CD4-positive, alpha-beta T cell treated with Interleukin-1 beta for 1 hour (primary cell): ENCODE measurements at places on chromosomes 1 and 21.

DNA sequence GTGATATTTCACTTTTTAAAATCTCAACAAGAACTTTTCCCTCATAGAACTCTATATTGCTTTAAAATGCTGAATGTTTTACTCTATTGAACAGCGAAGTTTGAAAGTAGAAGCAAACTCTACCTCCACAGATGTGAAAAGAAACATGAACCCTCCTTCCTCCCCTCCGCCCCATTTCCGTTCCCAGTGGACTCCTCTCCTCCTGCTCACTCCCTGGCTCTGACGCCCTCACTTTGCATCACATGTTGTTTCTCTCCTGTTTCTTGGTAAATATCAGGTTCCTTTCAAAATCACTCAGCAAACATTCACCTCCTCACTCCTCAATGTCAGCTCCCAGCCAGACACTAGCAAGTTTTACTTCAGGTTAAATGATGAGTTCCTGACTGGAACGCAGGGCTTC lies 34.6 kb downstream of the KCNH1 start:
- DNase-seq: no peak

- DNase-seq: no peak
Measured at GRCh38 chr21:14243874-14244273, 27.9 kb downstream of the RBM11 start.

GRCh38 chr1:6272452-6272851 lies 11.6 kb upstream of the GPR153 start:
- DNase-seq: no peak

GRCh38 chr1:221704306-221704705 lies 37.6 kb downstream of the DUSP10 start:
- no peak for DNase-seq

GRCh38 chr1:30758785-30759380 lies 1.3 kb upstream of the LAPTM5 start:
- DNase-seq: no peak

DNA sequence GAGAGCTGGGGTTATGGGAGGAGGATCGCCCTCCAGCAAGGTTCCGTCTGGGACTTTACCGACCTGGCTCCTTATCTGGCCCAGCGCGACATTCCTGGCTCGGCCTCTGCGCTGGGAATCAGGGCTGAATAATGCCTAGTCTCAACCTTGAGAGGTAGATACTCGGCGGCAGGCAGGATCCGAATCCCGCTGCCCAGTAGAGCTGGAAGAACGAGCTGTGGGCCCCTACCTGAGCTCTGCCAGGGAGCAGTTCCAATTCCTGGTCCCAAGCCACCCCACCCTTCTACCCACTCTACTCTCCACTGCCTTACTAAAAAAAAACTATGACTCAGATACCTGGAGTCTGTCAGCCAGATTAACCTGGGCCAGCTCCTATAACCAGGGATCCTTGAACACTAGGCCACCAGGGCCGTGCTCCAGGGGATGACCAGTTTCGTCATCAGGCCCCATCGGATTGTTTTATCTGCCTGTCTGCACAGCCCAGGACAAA lies 53.6 kb downstream of the RHBG start:
- DNase-seq: no peak

- no peak for DNase-seq
Measured at GRCh38 chr1:52386458-52386857, 17.8 kb downstream of the ORC1 start.

DNA sequence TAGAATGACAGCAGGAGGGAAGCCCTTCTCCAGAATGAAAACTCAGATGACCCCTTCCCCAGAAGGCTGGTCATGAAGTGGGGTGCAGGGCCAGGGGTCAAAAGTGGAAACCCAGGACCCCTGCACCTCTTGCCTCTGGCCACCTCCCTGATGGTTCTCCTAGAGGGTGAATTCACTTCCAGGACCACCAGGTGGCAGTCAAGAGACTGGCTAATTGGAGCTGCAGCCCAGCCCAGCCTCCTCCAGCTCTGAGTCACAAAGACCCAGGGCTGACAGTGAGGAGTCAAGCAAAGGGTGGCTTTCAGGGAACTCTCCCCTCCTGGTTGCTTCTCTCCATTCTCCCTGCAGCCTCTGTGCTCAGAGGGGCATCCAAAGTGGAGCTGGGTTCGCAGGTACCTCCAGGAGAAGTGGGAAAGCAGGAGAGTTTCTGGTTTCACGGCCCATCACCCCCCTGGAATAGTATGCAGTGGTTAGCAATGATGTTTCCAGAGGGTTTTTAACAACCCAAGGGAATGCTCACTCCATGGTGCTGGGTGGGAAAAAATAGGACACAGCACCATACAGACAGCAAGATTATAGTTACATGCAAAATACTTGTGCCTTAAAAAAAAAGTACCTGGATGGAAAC lies 6.1 kb upstream of the EPHB2 start:
- peak; percentile 63 for DNase-seq

GRCh38 chr1:36988741-36989193 lies 45.5 kb downstream of the GRIK3 start:
- no peak for DNase-seq

DNA sequence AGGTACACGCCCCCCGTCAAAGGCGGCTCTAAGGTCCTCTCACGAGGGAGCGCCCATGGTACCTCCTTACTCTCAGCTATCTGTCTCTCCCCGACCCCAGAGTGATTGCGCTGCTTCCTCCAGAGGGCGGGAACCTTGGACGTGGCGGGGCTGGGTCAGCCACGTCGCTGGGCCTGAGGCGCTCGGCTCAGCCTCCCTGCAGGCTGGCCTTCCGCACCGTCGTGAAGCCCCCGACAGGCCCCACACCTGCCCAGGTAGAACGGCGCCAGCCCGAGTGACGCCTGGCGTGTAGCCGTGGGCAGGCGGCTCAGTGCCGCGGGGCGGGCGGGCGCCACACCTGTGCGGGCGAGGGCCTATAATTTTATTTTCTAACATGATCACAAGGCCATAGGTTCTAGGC lies 122.2 kb upstream of the BEND5 start:
- no peak for DNase-seq

GRCh38 chr1:166164995-166165660 lies 1.7 kb downstream of the FAM78B start:
- DNase-seq: no peak

DNA sequence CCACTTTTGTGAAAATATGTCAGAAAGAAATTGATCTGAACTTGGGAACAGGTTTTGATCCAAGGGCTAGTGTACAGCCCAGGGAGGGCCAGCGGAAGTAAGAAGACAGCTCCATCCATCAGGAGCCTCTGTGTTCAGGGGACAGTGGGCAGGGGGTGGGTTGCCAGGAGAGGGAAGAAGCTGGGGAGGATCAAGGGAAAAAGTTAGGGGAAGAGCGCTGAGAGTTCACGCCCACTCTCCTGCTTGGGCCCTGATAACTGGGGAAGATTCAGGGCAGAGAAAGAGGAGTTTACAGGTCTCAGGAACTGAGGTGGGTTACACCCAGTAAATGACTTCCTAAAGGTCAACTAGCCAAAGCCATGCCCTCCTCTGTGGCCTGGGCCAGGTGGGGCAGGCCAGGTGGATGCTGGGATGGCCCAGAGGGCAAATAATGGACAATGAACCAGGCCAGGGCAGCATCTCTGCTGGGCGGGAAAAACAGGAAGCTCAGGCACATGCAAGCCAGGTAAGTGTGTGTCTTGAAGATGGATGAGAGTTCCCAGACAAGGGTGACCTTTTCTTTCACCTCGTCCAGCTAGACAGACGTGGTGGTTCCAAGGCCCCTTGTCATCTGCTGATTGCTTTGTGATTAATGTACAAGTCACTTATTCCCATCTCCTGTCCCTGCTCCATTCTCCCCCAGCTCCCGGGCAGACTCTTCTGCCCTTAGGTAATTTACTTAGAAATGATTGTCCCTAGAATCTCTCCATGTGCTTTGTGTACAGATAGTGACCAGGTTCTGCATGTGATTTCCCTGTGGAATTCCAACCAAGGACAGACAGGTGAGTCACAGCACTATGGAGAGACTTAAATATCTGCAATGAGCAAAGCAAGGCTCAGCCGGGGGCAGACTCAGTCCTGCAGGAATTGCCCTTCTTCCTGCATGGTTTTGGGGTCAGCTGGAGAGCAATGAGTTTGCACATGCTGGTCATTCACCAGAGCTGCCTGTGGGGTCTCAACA lies 57.0 kb downstream of the MDM4 start:
- no peak for DNase-seq

- no peak for DNase-seq
Measured at GRCh38 chr1:22282364-22282995, 139.6 kb upstream of the WNT4 start.

DNA sequence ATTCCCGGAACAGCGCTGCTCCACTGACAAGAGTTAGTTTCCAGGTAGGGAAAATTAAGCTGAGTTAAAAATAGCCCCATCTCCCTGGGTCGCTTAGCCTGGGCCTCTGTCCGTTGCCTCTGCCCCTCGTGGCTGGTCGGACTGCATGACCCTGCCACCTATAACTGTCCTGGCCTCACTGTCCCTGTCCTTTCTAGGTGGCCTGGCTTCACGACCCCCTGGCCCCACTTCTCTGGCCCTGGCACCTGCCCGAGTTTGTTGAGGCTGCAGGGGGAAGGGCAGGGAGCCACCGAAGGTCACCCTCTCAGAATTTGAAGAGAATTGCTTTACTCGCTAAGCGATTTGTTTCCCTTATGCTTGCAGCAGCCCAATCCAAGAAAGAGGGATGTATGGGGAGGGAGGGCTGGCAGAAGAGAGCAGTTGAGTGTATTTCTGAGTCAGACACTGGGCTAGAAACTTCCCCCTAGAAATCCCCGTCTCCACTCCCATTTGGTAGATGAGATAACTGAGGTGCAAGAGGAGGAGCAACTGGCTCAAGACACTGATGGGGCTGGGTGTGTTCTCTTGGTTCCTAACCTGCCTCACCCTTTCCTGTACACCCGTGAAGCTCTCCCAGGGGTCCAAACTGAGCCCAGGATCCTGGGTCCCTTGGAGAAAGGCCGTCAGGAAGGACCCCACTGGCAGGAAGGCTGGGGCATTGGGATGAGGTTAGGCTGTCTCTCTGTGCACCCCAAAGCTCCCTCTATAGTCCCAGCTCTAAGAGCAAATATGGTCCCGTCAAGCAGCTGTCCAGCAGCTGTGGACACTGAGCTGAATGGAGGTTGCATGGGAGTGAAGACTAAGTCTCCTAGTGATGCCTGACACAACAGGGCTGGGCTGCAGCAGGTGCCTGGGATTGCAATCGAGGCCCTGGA lies 2.9 kb upstream of the EDN2 start:
- DNase-seq: no peak

GRCh38 chr21:46117586-46118315 lies 19.8 kb downstream of the COL6A2 start:
- no peak for DNase-seq

DNA sequence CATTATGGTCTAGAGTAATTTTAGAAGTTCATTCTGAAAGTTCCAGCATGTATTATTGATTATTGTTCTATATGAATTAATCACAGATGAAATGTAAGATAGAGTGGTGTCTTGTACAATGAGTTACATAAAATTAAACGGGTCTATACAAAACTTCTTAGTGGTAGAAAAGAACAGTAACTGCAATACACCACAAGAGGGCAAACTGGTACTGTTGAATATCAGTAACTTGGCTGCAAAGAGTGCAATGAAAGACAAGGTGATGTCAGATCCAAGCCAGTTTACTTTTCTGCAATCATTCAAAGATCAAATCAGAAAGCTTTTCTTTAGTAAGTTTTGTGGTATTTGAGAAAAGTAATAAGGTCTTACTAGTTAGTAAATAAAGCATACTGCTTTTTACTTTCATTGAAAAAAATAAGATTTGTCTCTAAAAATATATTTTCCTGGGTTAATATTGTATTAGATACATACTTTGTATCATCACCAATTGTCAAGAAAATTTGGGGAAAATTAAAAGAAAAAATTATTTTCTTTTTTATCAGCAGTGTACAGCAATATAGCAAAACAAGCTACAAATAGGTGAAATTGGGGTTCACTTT lies 66.4 kb upstream of the BTG3 start:
- DNase-seq: no peak

- no peak for DNase-seq
Measured at GRCh38 chr1:224689374-224689773, 73.3 kb downstream of the CNIH3 start.

GRCh38 chr1:220893701-220894024 lies 14.4 kb downstream of the HLX start:
- no peak for DNase-seq

DNA sequence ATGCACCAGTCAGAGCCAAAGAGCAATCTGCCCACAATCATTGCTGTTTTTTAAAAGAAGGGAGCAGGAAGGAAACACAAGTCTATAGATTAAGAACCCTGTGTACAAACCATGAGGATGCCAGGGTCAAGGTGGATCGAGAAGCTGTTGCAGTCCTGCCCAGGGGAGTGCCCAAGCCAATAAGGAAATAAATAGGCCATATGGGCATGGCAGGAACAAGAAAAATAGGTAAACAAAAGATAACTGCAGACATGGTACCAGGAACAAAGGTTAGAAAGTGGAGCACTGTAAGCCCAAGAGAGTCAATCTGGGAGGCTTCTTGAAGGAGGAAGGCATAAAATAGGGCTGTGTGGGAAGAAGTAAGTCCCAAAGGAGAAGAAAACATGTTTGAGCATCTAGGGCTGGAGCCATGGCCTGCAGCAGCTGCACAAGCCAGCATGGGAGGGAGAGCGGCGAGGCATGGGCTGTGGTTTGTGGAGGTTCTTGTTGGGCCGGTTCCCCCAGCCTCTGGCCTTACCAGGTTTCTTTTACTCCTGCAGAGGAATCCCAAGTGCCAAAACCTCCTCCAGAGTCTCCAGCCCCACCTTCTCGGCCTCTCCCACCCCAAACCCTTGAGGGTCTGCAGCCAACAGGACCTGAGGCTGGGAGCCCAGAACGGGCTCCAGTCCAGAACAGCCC lies 13.6 kb downstream of the INAVA start:
- DNase-seq: no peak

DNA sequence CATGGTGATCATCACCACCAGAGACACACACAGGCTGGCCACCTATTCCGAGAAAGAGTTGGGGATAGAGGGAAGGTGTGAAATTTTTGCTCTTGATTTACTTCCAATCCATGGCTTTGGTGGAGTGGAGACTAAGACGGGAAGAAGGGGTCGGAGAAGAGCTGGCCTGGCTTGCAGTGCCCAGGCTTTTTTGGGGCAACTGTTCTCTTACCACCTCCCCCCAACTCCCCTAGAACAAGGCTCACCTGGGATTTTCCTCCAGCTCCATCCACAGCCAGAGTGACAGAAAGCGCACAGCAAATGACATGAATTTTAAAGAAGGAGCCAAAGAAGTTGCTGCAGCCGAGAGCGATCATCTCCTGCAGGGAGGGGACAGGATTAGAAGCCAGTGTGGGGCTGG lies 16.0 kb downstream of the SLC26A9 start:
- no peak for DNase-seq
